ENCODE measurements at places on chromosomes 5 and 9. TPM values are rescaled to one million over a fixed set of nuclear protein-coding genes. Genes with fewer than 3 reads are reported as not detected.

TUBB4B gene
- 60.3 TPM for polyA plus RNA-seq

SARDH gene
- polyA plus RNA-seq = 0.56 TPM

FST gene
- 1.1 TPM for polyA plus RNA-seq

DPH7 gene
- polyA plus RNA-seq = 195 TPM

GABRP gene
- polyA plus RNA-seq = not detected

DBH gene
- not detected for polyA plus RNA-seq

NME5 gene
- polyA plus RNA-seq = 17.0 TPM

GBGT1 gene
- not detected for polyA plus RNA-seq

TAF1L gene
- not detected for polyA plus RNA-seq

BHMT2 gene
- not detected for polyA plus RNA-seq

LYSMD3 gene
- polyA plus RNA-seq = 11.1 TPM

CARD9 gene
- polyA plus RNA-seq = 0.77 TPM

SEMA5A gene
- polyA plus RNA-seq = 3.2 TPM

Data from neural cell (in vitro differentiated cells).